Left hindlimb (tissue), 1 donor: ENCODE measurements at places on chromosomes 2 and 18.
A peak's percentile ranks its signal among the peaks of the same experiment; 100 is the strongest.

- no peak for DNase-seq
These were observed 24.2 kb downstream of the ITGB1BP1 start for GRCh38 chr2:9398881-9399780.

- DNase-seq = no peak
These were observed 210.0 kb downstream of the AGAP1 start for GRCh38 chr2:235703711-235704295.

DNA sequence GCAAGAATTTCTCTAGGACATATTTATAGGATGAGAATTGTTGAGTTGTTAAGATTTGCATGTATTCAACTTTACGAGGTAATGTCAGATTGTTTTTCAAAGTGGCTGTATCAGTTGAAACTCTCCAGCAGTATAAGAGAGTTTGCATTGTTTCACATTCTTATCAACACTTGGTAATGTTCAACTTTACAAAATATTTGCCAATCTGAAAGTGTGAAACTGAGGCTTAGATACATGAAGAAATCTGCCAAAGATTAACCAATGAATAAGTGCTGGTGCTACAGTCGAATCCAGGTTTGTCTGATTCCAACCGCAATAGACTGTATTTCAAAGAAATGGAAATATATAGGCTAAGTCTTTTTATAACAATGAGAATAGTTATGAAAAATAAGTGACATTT is 117.0 kb downstream of the EHBP1 start:
- DNase-seq = no peak

DNA sequence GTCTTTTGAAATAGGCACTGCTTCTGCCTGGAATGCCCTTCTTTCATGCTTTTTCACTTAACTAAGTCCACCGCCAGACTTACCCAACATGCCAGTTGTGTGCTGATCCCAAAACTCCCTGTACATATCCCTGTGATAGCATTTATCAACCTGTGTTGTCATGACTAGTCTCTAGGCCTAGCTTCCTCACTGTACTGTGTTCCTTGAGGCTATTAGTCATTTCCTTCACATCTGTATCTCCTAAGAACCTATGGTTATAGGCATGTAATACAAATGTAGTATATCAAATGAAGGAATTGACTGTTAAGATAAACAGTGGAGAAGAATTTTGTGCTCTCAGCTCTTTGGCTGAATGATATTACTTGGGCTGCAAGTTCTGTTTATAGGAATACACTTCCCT is 184.3 kb downstream of the CYRIA start:
- no peak for DNase-seq

DNA sequence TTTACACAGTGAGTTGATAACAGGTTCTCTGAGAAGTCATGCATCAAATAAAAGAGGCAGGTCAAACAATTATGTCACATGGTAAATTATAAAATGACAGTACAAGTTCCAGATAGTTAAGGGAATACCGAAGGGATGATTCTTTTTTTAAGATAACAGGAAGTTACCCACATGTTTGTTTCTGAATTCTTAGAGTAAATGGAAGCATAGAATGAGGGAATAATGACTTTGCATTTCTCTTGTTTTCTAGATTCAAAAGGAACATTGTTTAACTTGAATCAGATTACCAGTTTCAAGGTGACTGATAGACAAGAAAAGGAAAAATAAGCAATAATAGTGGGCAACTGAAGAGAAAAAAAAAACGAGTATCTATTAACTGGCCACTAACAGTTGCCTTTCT is 124.5 kb downstream of the MIB1 start:
- no peak for DNase-seq

- DNase-seq = no peak
These were observed 24.9 kb downstream of the RPL31 start for GRCh38 chr2:101026923-101027469.

GRCh38 chr2:206968134-206969086 is 29.1 kb downstream of the CPO start:
- no peak for DNase-seq

- no peak for DNase-seq
These were observed 25.9 kb downstream of the ITM2C start for GRCh38 chr2:230890646-230891045.

- DNase-seq = no peak
These were observed 3031.0 kb upstream of the TEKT4 start for GRCh38 chr2:91839904-91840868.

GRCh38 chr2:191066919-191067233 is 52.9 kb upstream of the STAT1 start:
- no peak for DNase-seq

DNA sequence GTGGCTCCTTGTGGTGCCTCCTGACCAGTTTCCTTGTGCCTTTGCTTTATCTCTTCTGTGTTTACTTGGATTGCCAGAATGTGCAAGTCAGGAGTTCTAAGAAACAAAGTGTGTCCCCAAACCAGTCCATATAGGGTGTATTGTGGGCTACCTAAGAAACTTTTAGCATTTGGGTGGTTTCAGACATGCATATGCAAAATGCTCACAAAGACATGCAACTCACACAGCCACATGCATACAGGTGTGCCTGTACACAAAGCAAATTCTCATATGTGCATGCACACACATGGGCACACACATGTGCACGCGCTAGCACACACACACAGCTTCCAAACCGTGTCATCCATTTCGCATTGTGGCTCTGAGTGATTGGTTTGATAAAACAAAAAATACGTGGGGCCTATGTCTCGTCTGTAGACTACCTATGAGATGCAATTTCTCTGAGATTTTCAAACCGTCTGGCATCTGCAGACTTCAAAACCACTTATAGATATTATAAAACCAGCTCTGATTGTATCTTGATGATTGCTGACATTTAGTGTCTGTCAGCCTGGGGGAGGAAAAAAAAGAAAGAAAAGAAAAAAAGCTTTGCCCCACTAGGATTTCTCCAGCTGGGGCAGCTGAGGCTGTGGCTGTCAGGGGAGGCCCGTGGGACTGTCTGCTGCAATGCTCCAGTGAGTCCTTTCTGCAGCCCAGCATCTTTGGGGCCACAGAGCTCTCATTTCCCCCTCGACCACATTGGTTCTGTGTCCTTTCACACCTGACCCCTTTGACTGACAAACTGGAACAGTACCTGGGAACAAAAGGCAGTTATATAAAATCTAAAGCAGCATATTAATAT is 556.1 kb downstream of the CMPK2 start:
- no peak for DNase-seq

- DNase-seq = no peak
These were observed 198.2 kb downstream of the SEPTIN10 start for GRCh38 chr2:109415581-109416013.

DNA sequence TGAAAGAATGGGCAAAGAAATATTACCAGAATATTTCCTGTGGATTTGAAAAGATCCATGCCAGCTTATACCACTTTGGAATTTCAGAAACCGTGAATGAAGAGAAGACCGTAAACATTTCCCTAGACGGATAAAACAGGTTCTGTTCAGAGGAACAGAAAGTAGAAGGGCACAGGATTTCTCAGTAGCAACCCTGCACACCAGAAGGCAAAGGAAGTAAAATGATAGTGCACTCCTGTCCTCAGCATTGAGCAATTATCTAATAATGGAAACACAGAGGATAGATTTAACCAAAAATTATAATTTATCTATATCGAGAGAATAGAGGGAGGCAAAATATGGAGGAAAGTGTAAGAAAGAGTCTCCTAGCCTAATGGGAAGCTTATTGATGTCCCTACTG is 87.0 kb upstream of the ITGA6 start:
- no peak for DNase-seq

GRCh38 chr2:28394331-28394877 is 1.7 kb downstream of the FOSL2 start:
- no peak for DNase-seq

DNA sequence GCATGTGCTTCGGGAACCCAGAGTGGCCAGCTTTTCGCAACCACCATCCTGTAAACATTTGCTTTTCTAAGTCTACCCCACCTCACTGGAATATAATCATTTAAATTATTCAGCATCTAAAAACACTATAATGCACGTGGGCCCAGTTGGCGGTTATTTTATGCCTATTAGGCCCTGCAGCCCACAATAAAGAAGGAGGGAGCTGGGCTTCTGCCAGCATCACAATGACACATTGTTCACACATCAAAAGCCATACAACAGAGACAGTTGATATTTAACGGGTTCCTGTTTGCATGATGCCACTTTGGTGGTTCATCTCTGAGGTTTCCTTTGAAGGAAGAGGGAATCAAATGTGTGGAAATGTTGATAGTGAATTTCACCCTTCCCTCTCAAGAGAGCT is 916.0 kb upstream of the CELF4 start:
- DNase-seq = no peak

GRCh38 chr2:32358111-32358482 is 1.3 kb downstream of the BIRC6 start:
- no peak for DNase-seq

- DNase-seq = peak; percentile 76
These were observed 24.9 kb downstream of the MERTK start for GRCh38 chr2:111923276-111923804.

- DNase-seq = no peak
These were observed 1.7 kb upstream of the AQP12A start for GRCh38 chr2:240689975-240690374.

- peak; percentile 31 for DNase-seq
These were observed 42.6 kb downstream of the GLI2 start for GRCh38 chr2:120778244-120778643.

DNA sequence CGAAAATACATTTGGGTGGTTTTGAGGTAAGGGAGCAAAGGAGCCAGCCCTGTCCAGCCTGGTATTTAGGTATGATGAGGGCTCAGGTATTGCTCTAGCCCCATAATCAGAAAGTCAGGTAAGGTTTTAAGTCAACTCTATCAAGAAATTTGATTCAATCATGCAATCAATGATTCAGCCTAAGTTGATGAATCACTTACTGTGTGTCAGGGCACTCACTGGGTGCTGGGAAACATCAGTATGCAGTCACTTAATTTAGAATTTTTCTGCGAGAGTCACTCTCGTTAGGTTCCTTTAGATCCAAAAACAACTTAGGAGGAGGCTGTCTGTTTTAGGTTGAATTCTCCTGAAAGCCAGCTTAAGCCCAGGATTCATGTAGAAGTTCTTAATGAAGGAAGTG is 17.7 kb upstream of the SERPINB2 start:
- no peak for DNase-seq

GRCh38 chr2:126749537-126749936 is 93.6 kb downstream of the GYPC start:
- no peak for DNase-seq

DNA sequence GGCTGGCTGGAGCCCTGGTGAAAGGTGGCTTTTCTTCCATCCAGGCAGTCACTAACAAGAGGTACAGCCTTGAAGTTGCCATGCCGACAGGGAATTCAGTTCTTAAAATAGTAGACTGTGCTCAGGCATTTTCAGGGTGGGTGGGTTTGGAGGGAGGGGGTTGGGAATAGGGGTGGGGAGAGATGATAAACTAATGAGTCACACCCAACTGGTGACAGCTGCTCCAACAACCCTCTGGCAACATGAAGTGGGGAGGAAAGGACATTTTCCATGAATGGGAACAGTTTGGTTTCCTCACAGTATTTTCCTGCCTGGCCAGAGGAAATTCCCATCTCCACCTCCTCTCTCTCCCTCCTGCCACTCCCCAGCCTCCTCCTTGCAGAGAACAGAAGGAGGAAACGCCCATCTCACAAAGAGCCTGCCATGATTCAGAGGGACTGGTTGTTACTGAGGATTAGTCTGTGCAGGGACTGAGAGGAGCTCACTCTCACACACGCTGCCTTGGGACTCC is 113.0 kb upstream of the SLC1A4 start:
- peak; percentile 62 for DNase-seq

DNA sequence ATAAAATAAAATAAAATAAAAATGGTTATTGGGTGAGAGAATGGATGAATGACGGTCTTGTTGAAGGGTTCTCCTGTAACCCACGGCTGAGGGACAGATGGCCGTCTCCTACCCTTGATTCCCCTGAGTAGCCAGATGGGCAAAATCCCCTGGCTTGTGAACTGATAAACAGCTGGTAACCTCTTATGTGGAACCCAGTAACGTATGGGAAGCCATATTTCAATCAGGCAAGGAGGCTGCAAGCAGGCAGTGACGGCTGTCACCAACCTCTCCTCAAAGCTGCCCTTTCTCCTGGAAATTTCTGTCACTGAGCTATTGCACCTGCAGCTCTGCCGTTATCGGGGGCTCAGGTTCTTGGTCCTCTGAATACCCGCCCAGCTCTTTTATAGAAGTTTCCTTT is 165.3 kb upstream of the SMAD2 start:
- no peak for DNase-seq

GRCh38 chr2:73915437-73915993 is 11.2 kb upstream of the DGUOK start:
- DNase-seq = no peak

GRCh38 chr2:74575320-74575719 is 20.8 kb downstream of the DOK1 start:
- DNase-seq = no peak

DNA sequence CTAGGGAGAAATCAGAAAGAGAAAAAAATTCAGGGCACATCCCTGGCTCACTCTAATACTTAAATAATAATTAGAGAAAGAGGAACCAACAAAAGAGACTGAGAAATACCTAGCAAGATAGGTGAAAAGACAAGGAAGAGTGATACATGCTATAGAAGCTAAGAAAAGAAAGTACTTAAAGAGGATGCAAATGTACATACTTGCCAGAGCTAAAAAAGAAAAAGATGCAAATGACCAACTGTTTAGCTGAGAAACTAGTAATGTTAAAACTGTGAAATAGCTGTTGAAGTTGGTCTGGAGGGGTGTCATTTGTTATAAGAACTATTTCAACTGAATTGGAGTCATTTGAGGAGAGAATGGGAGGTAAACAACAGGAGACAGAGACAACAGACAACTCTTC is 412.2 kb downstream of the SPAG16 start:
- no peak for DNase-seq

- DNase-seq = no peak
These were observed 17.0 kb upstream of the UGT1A8 start for GRCh38 chr2:233600386-233600785.

- DNase-seq = no peak
These were observed 437.4 kb upstream of the POU3F3 start for GRCh38 chr2:104416339-104417000.

- DNase-seq = no peak
These were observed 9.0 kb downstream of the METTL21A start for GRCh38 chr2:207616185-207616584.

DNA sequence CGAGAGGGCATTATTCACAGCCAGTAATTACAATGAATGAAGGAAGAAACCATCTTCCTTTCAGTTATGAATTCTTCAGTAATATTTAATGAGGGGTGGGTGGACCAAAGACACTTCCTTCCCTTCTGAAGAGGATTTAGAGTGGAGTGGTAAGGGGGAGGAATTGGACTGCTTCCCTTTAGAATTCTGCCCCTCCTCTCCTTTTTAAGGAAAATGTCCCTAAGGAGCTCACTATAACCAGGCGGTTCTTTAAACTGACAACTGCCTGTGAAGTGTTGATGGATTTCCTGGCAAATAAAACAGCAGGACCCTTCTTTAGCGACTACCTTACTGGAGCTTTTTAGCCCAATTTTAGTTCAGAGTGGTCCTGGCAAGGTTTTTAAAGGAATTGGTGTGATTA is 86.4 kb downstream of the LIMS1 start:
- no peak for DNase-seq

DNA sequence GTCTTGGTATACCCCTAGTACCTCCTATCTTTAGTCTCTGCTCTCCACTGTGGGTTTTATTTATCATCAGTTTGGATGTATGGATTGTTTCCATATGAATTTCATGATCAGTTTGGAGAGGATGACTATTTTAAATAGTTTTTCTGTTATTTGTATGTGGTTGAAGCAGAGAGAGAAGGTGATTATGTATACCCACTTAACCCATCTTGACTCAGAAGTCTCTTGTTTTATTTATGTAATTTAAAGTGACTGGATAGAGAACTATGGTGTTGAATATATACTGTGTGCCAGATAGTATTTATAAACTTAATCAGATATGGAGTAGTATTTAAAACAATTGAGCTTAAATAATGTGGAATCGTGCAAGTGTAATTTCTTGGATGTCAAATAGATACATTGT is 39.9 kb downstream of the SMAD4 start:
- no peak for DNase-seq
